ENCODE measurements at places on chromosomes 11 and 22.

GRCh38 chr11:133901316-133901715 lies 55.5 kb downstream of the IGSF9B start:
- DNase-seq = no peak

DNA sequence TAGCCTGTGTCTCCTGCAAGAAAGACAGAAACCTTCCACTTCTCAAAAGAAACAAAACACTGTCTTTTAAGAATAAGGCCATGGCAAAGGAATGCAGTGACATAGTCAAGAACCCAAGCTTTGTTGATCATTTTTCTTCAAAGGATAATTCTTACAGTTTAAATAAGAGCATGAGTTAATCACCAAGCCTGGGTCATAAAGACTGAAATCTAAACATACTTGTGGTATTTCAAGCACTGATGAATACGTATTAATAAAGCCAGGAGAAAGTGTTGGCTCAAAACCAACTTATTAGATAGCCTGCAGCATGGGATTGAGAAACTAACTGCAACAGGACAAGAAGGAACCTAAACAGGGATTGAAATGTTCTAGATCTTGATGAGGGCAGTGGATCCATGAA lies 143.3 kb upstream of the MTNR1B start:
- DNase-seq = peak; percentile 81

DNA sequence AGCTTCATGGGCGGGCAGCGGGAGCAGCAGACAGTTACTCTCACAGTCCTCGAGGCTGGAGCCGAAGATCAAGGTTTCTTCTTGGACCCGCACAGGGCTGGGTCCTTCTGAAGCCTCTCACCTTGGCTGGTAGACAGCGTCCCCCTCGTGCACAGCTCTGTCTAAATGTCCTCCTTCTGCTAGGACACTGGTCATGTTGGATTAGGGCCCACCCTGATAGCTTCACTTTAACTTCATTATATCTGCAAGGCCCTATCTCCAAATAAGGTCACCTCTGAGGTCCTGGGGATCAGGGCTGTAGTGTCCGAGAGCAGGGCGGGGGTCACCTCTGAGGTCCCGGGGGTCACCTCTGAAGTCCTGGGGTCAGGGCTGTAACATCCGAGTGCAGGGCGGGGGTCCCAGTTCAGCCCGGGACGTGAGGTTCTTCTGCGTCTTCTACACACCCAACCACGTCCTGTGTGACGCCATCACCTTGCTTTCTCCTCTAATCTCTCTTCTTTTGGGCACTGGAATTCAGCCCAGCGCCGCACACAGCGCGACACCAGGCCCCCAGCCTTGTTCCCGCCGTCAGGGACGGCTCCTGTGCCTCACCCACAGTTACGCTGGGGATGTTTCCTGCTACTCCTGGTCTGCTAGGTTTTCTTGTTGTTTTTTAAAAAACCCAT lies 34.1 kb upstream of the TOLLIP start:
- DNase-seq = no peak

GRCh38 chr11:11731311-11732083 lies 109.7 kb upstream of the GALNT18 start:
- peak; percentile 61 for DNase-seq

DNA sequence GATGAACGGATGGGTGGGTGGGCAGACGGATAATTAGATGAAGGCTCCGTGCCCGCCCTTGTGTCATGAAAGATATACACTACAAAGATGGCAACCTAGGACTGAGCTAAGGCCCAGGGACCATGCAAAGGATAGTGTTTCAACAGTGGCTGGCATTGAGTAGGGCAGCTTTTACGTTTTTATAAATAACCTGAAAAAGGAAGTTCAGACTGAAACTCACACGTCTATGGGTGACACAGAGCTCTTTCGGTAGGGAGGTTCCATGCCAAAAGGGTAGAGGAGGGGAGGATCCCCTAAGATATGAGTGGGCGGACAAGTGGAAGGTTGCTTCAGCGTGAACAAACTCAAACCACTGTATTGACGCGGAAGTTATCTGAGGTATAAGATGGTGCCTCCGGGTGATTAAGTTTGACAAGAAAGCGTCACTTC lies 90.5 kb downstream of the UBASH3B start:
- no peak for DNase-seq

GRCh38 chr22:49850959-49851802 lies 2.5 kb upstream of the ZBED4 start:
- DNase-seq = no peak

DNA sequence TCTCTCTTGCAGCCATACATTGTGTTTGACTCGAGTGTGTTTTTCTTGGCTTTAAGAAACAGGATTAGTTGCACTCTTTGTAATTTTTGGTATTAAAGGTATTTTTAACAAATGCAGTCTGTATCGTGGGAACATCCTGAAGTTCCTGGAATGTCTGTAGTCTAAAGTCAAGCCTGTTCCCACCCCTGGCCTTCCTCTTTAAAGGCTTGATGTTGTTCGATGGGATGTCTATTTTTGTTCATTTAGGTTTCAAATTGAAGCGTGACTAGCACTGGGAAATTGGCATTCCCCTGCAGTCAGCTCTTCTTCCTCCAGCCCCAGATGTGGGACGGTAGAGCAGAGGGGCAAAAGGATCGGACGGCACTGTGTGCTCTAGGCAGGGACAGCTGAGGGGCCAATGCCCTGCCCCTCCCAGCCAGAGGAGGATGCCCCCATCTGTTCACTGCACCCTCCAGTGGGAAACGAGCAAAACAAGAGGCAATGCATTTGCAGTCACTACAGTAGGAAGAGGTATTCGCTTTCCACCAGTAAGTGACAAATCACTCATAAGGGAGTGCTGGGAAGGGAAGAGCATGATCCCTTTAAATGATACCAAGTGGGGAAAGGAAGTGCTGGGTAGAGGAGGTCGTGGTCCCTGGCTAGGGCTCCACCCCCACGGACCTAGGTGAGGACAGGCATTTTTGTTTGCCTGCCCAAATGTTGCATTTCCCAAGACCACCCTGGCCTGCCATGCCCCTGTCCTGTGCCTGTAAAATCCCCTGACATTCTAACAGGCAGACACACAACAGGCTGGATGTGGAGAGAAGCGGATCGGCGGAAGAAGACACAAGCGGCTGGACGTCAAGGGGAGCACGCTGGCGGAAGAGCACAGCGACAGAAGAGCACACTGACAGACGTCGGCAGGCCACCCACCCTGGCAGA lies 47.4 kb upstream of the SEPTIN5 start:
- DNase-seq = peak; percentile 77

DNA sequence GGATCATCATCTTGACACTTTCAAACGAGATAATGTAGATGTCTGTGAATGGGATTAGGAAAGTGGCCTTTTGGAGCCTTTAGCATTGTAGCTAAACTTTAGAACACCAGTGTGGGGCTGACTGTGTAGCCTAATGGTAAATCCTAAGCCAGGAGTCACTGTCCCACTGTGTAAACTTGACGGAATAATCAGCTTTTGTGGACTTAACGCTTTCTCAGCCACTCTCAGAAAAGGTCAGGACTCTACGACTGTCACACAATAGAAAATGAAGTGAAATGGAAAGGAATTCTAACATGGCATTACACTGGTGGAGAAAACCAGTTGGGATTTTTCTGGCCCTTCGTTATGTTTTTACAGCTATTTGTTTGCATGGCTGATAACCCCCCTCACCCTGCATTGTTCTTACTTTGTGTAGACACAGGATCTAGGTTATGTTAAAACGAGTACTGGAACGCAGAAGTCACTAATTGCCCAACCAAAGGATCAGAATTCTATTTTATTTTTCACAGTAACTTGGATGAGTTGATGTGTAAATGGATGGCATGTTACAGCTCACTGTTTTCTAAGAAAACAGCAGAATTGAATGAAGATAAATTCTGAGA lies 22.0 kb upstream of the GRAMD1B start:
- no peak for DNase-seq

DNA sequence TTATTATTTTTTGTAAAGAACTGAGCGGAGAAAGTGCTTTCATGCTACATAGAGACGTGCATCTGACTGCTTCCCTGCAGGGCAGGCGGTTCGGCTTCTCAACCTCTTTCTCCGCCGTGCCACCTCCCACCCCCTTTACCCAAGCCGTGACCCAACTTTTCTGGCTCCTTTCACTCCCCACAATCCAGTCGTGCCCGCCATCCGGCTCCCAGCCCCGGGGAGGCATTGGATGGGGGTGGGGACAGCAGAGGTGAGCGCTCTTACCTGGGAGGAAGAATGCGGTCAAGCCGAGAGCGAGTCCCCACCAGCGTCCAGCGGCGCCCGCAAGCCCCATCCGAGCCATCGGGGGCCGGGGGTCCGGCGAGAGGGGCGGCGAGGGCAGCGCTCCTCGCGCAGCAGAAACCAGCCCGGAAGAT lies 781 bp downstream of the NECTIN1 start:
- DNase-seq = no peak

- peak; percentile 31 for DNase-seq
These were observed 40.4 kb downstream of the RRAS2 start for GRCh38 chr11:14318581-14318981.

- peak; percentile 70 for DNase-seq
These were observed 350.1 kb downstream of the GUCY1A2 start for GRCh38 chr11:106668147-106668546.

- DNase-seq = no peak
These were observed 19.6 kb downstream of the NAT10 start for GRCh38 chr11:34124885-34125668.

- peak; percentile 99 for DNase-seq
These were observed 20.6 kb downstream of the CLMP start for GRCh38 chr11:123174196-123175183.

- no peak for DNase-seq
These were observed 4.6 kb downstream of the NLRP6 start for GRCh38 chr11:282630-283360.

- no peak for DNase-seq
These were observed 11.7 kb downstream of the MRTFA start for GRCh38 chr22:40624770-40625169.

- DNase-seq = no peak
These were observed 732.5 kb downstream of the DLG2 start for GRCh38 chr11:84894666-84895065.

DNA sequence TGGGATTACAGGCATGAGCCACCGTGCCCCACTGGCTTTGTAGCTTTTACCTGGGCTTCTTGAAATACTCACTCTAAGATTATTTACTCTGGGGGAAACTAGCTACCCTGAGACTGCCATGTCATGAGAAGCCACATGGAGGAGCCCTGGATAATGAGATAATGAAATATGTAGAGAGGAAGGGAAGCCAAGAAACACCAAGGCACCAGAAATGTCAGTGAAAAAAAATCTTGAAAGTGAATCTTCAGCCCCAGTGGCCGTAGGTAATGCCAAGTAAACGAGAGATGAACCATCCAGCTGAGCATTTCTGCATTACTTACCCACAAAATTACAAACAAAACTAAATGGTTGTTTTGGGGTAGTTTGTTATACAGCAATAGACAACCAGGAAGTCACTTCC lies 125.6 kb downstream of the APIP start:
- no peak for DNase-seq

- DNase-seq = no peak
These were observed 39.9 kb upstream of the PHF21A start for GRCh38 chr11:46161201-46161600.

- DNase-seq = peak; percentile 86
These were observed 65.5 kb downstream of the C11orf91 start for GRCh38 chr11:33635161-33635560.

- DNase-seq = peak; percentile 80
These were observed 5.9 kb downstream of the CENPM start for GRCh38 chr22:41940832-41941765.

- DNase-seq = peak; percentile 68
These were observed 7.9 kb upstream of the FADS3 start for GRCh38 chr11:61899146-61899841.

- DNase-seq = peak; percentile 93
These were observed at the start of the genes NLRP14 and ZNF214 for GRCh38 chr11:7020183-7020917. Gene NLRP14 (plus strand): TSS chr11:7020479. CDS start chr11:7038587, 18,108 bp downstream. Gene ZNF214 (minus strand): TSS chr11:7020346. CDS start chr11:7002835, 17,511 bp downstream.

DNA sequence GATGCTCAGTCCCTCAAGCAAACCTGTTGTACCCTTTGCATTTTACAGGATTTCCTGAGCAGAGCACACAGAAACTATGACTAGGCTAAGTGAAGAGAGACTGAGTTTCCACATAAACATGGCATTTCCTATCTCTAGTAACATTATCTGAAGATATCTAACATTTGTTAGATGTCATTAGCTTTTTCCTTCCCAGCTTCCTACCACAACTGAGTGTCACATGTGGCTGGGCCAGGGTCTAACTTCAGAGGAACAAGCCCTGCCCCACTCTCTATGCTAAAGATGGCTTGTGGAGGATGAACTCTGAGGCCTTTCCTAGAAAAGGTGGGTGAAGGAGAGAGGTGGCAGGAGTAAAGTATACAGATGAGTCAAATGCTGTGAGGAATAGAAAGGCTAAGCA lies 16.5 kb downstream of the C22orf42 start:
- DNase-seq = no peak
